ENCODE measurements at places on chromosomes 1 and 21.

- no peak for DNase-seq
Measured at GRCh38 chr1:6554907-6555778, at the start of gene TAS1R1. Gene TAS1R1 (plus strand): TSS chr1:6555307. CDS start chr1:6555374, 67 bp downstream.

- DNase-seq = no peak
Measured at GRCh38 chr1:182595641-182596240, 6.7 kb upstream of the RNASEL start.

- no peak for DNase-seq
Measured at GRCh38 chr1:7447093-7447492, 324.0 kb upstream of the VAMP3 start.

GRCh38 chr1:210252621-210253051 lies 20.0 kb downstream of the SERTAD4 start:
- DNase-seq = no peak

DNA sequence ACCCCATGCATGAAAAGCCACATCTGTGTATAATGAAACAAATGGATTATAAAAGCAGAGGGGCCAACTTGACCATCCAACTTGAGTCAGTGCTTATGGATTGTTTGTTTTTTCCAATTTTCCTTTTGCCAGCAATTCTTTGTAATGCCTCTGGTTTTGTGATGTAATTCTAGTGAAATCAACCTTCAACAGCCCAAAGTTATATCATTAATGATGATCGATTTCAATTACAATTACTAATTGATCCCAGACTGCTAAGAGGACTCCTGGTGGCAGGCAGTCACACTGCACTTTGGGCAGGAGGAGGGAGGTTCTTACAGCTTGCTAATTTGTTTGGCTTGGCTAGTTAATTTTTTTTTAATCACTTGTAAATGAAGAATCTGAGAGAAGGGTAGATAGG lies 552.3 kb downstream of the NUF2 start:
- no peak for DNase-seq

DNA sequence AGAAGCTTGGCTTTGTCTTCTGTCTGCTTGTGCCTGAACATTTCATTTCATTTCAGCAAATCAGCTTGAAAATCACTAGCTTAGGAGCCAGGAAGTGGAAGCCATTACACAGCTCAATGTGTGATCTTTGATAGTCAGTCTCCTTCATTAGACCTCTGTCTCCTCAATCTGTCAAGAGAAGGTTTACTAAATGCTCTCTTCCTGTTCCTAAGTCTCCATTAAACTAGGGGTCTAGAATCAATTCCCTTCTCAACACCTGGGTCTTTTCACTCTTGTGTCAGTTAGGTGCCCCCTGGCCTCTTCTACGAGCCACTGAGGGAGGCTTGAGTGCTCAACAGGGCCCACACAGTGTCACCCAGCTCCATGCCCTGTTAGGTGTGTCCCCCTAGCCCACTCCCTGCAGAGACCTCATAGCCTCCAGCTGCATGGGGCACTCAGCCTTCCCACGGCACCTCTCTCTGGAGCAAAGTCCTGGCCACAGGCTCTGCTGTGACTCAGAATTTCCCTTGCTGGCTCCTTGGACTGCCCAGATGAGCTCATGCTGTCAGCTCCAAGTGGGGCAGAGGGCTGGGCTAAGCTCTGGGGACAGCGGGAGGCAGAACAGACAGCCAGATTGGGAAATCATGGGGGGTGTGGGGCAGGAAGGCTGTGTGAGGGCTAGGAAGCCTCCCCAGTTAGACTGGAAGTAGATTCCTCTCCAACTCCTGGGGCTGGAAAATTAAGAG lies 115.7 kb upstream of the IPO9 start:
- no peak for DNase-seq

DNA sequence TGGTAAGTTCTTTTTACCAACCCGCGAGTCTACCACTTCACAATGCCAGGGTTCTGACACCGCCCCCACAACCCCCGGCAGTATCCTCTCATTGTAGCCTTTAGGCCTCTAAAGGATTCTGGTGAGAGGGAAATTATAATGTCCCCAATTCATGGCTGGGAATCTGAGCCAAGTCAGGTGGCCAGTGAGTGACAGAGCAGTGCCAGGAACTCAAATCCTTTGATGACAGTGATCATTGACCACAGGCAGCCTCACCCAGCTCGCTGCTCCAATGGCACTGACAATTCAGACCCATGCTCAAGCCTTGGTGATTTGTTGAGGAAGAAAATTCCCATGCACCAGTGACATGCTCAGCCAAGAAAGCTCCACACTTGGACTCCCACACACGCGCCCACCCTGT lies 63.4 kb upstream of the CSF1 start:
- no peak for DNase-seq

- no peak for DNase-seq
Measured at GRCh38 chr1:67138813-67139499, 4.2 kb upstream of the C1orf141 start.

GRCh38 chr1:111907321-111907720 lies 82.1 kb downstream of the KCND3 start:
- no peak for DNase-seq

GRCh38 chr1:208216806-208217205 lies 27.4 kb downstream of the PLXNA2 start:
- DNase-seq = no peak

GRCh38 chr1:209368864-209369598 lies 214.5 kb upstream of the CAMK1G start:
- DNase-seq = peak; percentile 81

GRCh38 chr1:17538428-17539117 lies 925 bp upstream of the ARHGEF10L start:
- DNase-seq = no peak

- no peak for DNase-seq
Measured at GRCh38 chr21:26776310-26777021, 68.7 kb downstream of the ADAMTS1 start.

DNA sequence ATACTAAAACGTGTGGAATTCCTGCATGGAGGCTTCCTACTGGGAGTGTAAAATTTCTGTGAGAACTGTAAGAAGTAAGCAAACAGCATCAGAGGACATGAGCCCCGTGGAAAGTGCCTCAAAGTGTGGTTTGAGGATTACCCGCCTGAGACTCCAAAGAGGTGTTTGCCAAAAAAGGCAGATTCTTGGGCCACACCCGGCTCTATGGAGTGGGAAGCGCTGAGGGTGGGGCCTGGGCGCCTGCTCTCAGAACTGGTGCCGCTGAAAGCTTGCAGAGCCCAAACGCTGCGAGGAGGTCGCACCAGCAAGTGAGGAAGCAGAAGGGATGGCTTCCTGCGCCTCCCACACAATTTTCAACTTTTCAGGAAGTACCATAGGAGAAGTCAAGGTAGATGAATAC lies 43.0 kb upstream of the PSEN2 start:
- no peak for DNase-seq

- no peak for DNase-seq
Measured at GRCh38 chr1:101216623-101217022, 20.2 kb upstream of the S1PR1 start.
